Activated naive CD8-positive, alpha-beta T cell treated with anti-CD3 and anti-CD28 coated beads, Interleukin-2, amount 50 U/mL, for 24 hours (primary cell): ENCODE measurements at places on chromosomes 5 and 9.

- H3K36me3 ChIP-seq: no peaks in the 10 kb centered on the region
- no peak overlapping the region for H3K4me3 ChIP-seq
- peaks cover 24% of the 10 kb centered on the region for H3K27me3 ChIP-seq
- H3K4me1 ChIP-seq: peaks cover 9% of the 10 kb centered on the region
Measured at GRCh38 chr9:121731919-121732318, 80.5 kb downstream of the DAB2IP start.

DNA sequence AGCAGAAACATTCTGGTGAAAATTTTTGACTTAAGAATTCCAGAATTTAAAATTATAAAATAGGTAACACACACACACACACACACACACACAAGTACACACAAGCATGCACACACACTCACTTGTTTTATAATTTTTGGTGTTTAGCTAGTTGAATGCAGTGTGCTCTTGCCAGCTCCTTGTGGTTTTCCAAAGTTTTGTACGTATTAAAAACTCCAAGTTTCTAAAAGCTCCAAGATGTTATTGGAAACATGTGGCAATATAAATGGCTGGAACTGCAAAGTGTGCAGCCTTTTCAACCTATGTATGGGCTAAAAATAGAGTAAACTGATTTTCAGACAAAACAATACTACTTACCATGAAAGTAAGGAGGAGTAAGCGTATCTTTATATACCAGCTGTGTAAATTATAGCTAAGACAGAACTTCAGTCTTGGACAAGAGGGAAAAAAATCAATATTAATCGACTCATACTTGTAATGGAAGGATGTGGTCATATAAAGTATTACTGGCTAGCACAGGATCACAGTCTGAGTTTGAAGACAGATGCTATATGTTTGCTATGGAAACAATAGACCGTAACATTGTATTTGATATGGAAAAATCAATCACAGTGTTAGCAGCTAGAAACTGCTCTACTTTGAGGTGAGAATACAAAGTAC lies 727.1 kb upstream of the GRAMD2B start:
- no peak overlapping the region for H3K27ac ChIP-seq
- H3K36me3 ChIP-seq: no peaks in the 10 kb centered on the region
- no peaks in the 10 kb centered on the region for H3K4me1 ChIP-seq
- H3K27me3 ChIP-seq: no peaks in the 10 kb centered on the region

DNA sequence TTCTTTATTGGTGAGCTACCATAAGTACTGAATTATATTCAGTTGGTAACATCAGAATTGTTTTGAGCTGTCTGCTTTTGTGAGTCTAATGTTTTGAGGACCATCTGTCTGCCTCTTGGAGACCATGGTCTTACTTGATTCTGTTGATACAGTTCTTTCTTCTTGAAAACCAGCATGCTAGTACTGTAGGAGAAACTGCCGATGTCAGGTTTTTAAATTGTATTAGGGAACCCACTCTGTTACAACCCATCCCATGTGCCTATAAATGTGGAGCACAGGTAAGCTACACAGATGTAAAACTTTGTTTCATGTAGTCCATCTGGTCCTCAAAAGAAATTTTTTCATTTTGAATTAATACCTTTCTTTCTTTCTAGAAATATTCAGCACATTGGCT lies 103.4 kb upstream of the DMRTA1 start:
- DNase-seq: no peak
- H3K27ac ChIP-seq: no peak overlapping the region
- no peaks in the 10 kb centered on the region for H3K36me3 ChIP-seq
- no peaks in the 10 kb centered on the region for H3K4me1 ChIP-seq
- H3K4me3 ChIP-seq: no peak overlapping the region

DNA sequence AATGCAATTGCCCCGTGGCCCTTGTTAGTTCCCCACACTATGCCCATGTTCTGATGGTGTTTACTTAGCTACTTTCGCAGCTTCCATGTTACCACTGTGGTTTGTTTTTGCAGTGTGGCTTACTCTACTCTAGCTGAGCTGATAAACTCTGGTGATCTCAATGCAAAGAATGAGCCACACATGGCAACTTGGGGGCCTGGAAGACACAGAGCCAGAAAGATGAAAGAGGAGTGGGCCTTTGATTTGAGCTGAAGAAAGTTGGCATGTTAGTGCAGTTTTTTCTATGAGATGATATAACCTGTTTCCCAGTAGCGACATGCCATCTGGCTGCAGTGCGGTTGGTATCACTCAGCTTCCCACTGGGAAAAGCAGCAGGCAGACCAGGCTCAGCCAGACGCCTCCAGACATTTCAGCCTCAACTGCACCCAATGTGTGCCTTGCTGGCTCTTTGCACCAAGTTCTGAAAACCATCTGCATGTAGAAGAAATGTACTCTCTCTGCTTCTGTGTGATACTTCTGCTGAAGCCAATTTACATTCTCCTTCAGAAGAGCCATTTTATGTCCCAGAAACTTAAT lies 329.4 kb downstream of the ARHGEF28 start:
- DNase-seq: no peak
- H3K4me1 ChIP-seq: no peaks in the 10 kb centered on the region
- H3K27ac ChIP-seq: no peak overlapping the region
- no peak overlapping the region for H3K4me3 ChIP-seq
